ENCODE measurements at places on chromosomes 5 and 9.

DNA sequence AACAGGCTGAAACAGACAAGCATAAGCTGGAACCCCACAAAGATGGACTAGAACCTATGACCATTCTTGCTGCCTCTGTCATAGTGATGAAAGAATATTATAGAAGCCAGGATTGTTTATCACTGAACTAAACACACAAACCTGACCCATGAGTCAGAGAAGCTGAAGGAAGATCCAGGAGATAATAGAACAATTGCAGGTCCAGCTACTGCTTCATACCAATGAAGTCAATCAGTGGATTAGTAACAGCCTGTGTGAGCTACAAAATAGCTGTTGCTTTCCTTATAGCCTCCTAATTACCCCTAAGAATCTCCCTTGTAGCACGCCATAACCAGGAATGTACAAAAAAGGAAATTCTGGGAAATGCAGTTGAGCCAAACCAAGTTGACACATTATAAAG, 459.9 kb upstream of the ZNF462 start:
- peak; percentile 58 for DNase-seq

GRCh38 chr9:104934691-104935500, 6.9 kb upstream of the ABCA1 start:
- no peak for DNase-seq

- DNase-seq: no peak
Observed at GRCh38 chr5:136891175-136891972, 526.0 kb upstream of the TRPC7 start.

- DNase-seq: no peak
Observed at GRCh38 chr9:136672431-136673087, 9.8 kb downstream of the EGFL7 start.

GRCh38 chr5:1786621-1787471, 12.8 kb downstream of the MRPL36 start:
- DNase-seq: no peak

GRCh38 chr5:76303921-76304320, 99.2 kb upstream of the IQGAP2 start:
- DNase-seq: no peak

- DNase-seq: no peak
Observed at GRCh38 chr9:113775749-113776148, 100.4 kb upstream of the ZNF618 start.

DNA sequence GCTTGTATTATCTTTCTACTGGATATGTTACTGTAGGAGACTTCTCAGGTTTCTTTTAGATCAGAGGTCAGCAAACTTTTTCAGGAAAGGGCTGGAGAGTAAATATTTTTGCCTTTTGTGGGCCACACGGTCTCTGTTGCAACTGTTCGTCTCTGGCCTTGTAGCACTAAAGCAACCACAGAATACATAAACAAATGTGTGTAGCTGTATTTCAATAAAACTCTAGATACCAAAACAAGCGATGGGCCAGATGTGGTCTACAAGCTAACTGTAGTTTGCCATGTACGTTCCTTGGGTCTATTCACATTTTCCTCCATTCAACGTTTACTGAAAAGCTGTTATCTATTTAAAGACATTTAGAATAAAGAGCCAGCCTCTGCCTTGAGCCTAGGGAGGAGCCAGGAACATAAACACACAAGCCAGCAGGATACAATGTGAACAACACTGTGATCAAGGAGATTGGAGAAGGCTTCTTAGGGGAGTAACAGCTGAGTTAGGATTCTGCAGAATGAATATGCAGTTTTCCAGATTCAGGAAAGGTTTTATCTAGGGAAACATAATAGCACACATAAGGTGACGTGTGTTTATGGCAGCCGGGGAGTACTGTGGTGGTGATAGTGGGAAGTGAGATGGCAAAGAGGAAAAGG, 33.0 kb upstream of the HOMER1 start:
- DNase-seq: no peak

DNA sequence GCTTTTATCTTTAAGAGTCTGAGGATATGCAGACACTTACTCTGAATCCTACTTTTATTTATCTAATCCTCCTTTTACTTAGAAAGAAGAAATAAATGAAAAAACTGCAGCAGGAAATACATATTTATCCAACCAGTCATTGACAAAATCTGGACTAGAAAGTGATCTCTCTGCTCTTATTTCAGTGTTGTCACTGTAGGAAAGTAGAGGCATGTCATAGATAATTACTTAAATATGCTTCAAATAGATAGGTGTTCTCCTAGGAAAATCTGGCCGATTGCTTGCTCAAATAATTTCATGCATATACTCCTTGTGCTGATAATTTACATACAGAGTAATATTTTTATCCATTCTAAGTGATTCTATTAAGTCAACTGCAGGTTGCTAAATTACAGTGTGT, 2001.9 kb upstream of the C9orf72 start:
- DNase-seq: no peak

- peak; percentile 81 for DNase-seq
Observed at GRCh38 chr9:38437193-38437823, 13.1 kb upstream of the IGFBPL1 start.

- DNase-seq: no peak
Observed at GRCh38 chr9:78031444-78031892, at the start of gene GNAQ. TSS of gene GNAQ (minus strand) at chr9:78031811. CDS start at chr9:78031235, 576 bp downstream.

- peak; percentile 81 for DNase-seq
Observed at GRCh38 chr9:115276621-115277020, 158.7 kb upstream of the TNC start.

DNA sequence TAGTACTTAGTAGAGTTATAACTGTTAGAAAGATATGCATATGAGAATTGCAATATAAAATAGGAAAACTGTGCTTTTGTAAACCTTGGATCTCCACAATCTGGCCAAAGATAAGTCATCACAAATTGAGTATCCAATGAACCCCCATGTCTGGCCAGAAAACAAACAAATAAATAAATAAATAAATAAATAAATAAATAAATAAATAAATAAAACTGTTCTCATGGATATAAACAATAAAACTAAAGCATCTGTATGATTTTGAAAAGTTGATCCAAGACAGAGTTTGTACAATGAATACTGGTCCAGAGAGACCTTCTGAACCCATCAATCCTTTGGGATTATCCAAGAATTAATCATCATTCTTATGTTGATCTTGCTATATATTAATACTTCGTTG, 367.6 kb upstream of the CDH9 start:
- no peak for DNase-seq

DNA sequence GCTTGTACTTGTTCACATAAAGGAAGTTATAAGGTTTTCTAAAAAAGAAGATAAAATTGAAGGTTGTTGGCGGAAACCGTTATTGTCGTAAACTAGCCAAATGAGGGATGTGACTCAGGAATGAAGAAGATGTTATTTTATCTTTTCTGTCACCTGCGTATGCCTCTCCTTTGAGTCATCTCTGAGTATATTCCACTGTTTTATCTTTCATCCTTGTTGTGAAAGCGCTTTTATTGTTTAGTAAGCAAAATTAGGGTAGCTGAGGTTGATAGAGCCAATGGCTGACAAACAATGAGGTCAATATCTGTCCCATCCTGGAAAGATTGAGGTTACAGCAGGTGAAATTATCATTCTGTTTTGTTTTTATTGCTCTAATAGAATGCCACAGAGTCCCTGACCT, 105.0 kb downstream of the TUSC1 start:
- DNase-seq: no peak

DNA sequence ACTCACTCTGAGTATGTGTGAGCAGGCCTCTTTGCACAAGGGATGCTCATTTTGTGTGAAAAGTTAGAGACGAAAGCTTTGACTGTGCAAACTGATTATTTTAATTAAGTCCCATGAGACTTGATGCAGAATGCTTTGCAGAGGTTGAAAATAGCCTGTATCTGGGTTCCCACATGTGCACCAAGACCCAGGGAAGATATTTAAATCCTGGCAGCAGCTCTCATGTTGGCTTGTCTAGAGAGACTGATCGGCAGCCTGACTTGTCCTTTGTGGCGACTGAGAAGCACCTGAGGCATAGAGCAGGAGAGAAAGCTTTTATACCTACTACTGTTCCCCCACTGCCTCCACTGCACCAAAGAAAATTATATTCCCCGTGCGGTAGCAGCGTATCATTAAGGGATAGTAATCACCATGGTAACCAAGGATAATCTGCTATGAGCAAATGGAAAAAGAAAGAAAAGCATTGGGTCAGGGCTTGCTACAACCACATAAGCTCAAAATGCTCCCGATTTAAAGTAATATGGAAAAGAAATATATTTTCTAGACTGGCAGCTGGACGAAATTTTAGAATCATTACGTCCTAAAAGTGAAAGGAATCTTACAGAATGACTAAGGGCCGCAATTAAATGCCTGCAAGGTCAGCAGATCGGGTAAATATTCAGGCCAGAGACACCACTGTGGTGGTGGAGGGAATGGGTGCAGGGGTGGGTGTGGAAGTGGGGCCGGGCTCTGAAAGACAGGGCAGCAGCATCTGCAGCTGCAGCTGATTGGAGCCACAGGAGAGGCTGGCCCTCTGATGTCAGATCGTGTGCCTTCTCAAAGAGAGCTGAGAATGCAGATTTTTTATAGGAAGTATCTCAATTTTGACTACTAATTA, 135.3 kb upstream of the EPB41L4A start:
- DNase-seq: no peak

DNA sequence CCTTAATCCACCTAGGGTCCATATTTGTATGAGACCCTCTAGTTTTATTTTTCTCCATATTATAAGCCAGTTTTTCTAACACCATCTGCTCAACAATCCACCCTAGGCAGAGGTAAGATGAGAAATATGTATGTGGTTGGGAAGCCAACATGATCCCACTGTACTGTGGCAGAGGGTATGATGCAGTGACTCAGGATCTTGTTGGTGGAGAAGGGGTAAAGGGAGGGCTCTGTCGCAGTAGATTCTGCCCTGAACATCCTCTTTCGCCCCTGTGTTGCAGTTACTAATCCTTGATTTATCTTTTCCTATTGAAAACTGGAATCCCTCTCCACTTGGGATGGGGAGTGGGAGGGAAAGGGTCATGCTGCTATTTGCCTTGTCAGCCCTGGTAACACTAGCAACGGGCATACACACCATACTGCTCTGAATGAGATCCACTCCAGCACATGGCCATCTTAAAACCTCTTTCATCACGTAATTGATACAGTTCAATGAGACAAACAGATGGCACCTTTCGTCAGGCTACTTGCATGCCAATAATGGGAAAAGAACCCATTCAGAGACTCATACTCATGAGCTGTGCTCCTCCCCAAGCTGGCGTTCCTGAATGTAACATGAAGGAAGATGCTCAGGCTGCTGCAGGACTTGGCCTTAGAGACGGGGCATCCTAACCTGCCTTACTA, 63.0 kb downstream of the ADAMTS12 start:
- DNase-seq: peak; percentile 40

DNA sequence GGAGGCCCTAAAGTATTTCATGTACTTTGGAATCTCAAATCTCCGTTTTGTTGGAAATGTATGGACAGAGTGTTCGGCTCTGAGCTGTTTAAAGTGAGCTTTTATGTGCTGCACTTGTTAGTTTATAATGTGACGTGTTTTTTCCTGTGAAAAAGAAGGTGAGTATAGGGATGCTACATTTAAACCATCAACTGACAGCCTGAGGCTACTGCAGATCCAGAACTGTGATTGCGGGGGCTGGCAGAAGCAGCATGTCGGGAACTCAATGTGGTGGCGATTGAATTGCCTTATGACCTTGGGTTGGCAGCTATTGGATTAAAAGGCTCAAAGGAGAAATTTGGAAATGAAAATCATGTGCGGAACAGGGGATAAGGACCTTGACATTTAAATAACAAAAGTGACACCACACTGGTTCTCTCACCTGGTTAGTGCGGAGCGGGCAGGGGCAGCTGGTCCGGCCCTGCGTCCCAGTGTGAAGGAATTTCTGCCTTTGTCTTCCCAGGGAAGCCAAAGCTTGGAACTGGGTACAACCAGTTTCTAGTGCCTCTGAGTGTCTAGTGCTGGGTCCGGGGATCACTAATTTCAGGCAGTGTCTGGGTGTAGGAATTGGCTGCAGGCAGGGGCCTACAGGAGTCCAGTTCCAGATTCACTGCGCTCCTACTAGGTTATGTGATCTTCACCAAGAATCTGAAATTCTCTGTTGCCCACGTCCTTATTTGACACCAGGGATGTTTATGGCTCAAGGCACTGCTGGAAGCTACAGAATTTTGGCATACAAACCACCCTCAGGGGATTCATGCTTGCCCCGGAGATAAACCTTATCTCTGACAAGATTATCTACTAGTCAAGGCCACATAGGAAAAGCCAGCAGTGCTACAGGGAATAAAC, 120.7 kb upstream of the ERCC6L2 start:
- no peak for DNase-seq

DNA sequence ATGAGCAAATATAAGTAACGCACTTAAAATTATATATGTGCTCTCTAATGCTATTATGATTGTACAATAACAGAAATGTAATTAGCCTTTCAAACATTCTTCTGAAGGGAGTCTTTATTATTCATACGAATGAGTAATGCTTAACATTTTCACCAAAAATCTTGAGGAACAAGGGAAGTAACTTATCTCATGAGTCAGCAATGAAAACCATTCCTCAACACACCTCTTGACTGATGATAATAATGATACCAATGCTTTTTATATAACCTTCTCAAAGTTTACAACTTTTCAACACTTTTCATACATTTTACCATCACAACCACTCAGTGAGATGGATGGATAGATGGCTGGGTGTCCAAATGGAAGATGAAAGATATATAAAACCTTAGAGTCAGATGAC, 369.3 kb downstream of the BNC2 start:
- DNase-seq: peak; percentile 61

DNA sequence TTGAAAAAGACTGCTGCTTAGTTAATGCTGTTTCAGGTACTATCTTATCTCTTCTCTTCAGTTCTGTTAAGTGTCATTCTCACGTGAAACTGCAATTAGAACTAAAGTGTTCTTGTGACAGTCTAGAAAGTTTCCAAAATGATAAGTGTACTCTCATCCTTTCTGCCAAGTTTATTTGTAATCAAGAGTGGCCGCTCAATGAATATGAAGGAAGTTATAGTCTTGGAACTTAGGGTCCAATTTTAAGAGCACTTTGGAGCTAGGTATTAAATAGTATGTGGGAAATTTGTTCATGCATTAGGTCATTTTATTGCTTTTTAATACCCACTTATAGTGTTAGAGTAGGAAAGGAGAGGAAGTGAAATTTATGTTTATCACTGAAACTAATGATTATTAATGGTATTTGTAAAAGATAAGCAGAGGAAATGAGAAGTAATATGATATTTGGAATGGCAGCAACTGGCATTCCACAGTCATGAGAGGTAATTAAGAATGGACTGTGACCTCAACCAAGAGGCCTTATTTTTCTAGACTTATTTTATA, 20.4 kb downstream of the XRCC4 start:
- DNase-seq: peak; percentile 45

DNA sequence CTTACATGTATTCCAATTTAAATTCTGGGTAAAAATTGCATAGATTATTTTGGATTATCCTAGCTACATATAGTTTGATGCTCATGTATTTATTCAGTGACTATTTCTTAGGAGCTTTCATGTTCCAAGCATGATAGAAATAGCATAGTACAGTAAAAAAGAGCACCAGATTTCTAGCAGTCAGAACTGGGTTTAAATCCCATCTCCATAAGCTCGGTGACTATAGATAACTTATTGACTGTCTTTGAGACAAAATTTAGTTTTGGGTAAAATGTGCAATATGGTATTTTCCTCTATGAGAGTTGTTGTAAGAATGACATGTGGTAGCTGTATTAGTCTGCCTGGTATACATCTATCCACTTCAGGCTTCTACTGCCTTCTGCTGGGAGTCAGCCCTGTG, 889.6 kb downstream of the DTWD2 start:
- DNase-seq: no peak

- peak; percentile 67 for DNase-seq
Observed at GRCh38 chr5:131417240-131417869, 153.5 kb downstream of the CDC42SE2 start.

GRCh38 chr9:105679257-105680022, 14.9 kb upstream of the TMEM38B start:
- DNase-seq: no peak

GRCh38 chr5:114678778-114679177, 316.9 kb downstream of the KCNN2 start:
- no peak for DNase-seq

All from fibroblast of skin of scalp (primary cell).